ENCODE measurements at places on chromosomes 1 and 21. TPM values are rescaled to one million over a fixed set of nuclear protein-coding genes. Genes with fewer than 3 reads are reported as not detected.

- no peak for DNase-seq
These were observed 265.1 kb downstream of the LRRC40 start for GRCh38 chr1:69940231-69940630.

ACTA1 gene
- total RNA-seq: not detected

DNA sequence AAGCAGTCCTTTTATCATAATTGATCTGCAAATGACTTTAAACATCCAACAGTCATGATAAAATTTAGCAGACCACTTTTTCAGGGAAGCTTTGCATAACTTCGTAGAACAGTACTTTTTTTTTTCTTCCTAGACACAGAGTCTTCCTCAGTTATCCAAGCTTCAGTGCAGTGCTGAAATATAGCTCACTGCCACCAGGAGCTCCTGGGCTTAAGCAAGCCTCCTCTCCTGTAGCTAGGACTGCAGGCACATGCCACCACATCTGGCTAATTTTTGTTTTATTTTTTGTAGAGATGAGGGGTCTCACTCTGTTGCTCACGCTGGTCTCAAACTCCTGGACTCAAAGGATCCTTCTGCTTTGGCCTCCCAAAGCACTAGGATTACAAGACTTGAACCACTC, 3.8 kb downstream of the F13B start:
- no peak for DNase-seq

DNA sequence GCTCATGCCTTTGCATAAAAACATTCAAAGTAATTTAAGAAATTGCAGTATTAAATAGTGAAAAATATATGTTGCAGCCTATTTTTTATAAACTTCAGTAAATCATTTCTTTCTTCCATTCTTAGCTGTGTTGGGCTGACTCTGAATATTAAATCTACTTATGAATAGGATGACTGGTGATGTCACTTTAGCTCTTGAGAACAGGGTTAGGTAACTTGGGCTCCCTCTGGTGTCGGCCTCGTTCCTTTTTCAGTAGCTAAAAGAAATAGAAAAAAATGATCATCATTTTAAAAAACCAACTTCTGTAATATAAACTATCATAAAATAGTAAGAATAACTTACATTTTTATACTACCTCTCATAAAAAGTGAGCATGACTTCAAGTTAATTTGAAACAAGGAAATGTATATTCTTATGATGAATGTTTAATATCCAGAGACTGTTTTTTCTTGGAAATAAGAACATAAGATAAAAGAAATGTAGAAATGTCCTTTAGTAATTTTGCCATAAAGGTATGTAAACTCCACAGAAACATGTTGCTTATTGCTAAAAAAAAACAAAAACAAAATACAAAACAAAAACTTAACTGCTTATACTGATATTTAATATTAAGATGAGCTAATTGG, 26.8 kb upstream of the NCAM2 start:
- no peak for DNase-seq
